ENCODE measurements at places on chromosomes 1 and 21.
A peak's percentile ranks its signal among the peaks of the same experiment; 100 is the strongest.

DNA sequence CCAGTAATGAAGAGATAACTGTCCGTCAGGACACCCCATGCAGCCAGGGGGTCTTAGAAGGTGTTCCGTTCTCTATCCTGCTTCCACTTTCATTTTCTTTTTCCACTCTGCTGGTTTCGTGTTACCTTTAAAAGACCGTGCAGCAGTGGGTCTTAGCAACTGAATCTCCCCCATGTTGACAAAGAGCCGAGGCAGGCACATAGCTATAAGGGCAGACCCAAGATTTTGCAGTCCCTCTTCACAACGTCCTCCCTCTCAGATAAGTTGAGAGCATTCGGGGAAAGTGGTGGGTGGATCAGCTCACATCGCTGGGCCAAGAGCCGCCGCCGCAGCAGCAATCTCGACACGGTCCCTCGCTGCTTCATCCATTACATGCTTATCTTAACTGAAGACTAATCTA lies 355.5 kb downstream of the LMO4 start:
- DNase-seq = no peak

DNA sequence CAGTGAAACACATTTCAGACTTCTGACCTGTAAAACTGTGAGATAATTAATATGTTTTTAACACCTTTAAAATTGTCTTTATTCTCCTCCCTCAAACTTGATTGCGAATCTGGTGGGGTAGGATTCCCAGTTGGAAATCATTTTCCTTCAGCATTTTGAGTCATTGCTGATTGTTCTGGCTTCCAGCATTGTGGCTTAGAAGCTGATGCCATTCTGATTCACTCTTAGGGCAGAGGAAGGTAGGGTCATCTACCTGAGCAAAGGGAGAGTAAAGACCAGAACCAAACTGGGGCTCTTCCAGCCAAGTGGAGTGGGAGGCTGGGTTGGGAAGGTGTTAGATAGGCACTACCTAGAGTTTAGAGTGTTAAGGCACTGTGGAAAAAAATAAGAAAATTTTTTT lies 61.2 kb downstream of the MPZL1 start:
- no peak for DNase-seq

DNA sequence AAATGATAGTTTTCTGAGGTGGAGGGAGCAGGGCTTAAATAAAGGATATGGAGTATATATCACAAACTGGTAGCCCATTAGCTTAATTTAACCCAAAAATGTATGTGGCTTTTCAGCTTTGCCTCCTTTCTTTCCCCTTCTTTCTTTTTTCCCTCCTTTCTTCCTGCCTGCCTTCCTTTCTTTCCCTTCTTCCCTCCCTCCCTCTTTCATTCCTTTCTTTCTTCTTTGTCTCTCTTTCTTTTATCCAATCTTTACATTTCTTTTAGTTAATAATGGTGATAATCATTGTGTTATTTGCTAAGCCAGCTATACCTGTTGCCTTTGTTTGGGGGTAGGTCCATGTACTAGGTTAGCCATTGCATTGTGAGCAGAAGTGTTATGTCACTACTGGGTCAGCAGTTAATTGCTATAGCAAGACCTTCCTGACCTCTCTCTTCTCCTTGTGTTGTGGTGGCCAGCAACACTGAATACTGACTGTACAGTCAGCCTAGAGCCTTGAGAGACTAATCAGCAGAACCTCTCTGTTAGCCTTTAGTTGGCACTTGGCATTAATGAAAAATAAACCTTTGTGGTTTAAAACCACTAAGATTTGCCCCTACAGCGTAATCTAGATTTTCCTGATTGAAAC lies 5.1 kb downstream of the GORAB start:
- DNase-seq = no peak

GRCh38 chr1:85360730-85361493 lies 84.5 kb upstream of the BCL10 start:
- no peak for DNase-seq

DNA sequence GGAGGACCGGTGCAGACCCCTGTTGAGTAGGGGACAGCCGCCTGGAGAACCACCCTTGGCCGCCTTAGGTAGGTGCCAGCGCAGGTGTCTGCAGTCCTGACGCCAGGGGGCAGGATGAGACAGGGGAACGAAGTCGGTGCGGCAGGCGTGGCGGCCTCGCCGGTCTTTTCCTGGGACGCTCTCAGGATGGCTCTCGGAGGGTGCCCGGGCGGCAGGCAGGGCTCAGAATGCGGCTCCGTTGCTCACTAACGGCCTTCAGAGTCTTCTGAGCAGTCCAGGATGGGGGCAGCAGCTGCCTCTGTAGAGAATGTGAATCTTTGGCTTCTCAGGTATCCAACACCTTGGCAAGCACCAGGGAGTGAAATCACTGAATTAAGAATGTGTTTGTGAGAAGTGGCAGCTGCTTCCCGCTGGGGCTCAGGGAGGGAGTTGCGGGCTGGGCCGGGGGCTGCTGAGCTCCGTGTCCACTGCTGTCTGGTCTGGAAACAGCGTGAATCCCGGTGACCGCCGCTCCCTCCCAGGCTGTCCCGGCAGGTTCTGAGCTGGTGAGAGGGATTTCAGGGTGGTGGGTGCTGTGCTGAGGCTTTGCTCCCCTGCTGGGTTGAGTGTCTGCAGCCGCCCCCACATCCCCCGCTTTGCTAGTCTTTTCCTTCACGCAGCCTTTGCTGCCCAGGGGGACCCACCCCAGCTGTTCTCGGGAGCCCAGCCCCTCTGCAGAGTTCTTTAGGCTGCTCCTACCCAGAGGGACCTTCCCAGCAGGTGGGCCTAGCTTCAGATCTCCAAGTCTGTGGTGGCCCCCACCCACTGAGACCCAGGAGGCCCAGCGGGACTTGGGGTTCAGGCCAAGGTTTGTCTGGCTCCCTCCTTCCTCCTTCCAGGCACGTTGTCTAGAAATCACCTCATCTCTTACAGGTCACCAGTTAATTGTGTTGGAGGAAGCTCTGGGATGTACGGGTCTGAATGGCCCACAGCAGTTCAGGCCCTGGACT lies 11.1 kb upstream of the C1orf174 start:
- peak; percentile 61 for DNase-seq

DNA sequence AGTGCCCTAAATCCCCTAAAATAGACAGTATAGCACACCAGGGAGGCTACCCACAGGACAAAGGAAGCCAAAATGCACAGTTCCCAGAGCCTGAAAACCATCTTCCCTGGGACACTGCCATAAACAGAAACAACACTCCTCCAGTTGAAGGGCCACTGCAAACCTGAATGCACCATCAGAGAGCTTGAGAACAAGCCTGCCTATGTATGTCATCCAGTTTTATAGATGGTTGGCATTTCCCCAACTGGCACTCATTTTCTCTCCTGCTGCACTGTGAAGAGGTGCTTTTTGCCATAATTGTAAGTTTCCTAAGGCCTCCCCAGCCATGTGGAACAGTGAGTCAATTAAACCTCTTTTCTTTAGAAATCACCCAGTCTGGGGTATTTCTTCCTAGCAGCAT lies 169.0 kb downstream of the AGBL4 start:
- DNase-seq = no peak

All from ovary (tissue), 10 donors.